Effector memory CD8-positive, alpha-beta T cell (primary cell): ENCODE measurements at places on chromosomes 1 and 21.

GRCh38 chr1:10598389-10598702 is 123.6 kb downstream of the PEX14 start:
- no peaks in the 10 kb centered on the region for H3K27me3 ChIP-seq
- H3K4me1 ChIP-seq = no peaks in the 10 kb centered on the region
- H3K36me3 ChIP-seq = peaks cover 10% of the 10 kb centered on the region
- no peak for DNase-seq

DNA sequence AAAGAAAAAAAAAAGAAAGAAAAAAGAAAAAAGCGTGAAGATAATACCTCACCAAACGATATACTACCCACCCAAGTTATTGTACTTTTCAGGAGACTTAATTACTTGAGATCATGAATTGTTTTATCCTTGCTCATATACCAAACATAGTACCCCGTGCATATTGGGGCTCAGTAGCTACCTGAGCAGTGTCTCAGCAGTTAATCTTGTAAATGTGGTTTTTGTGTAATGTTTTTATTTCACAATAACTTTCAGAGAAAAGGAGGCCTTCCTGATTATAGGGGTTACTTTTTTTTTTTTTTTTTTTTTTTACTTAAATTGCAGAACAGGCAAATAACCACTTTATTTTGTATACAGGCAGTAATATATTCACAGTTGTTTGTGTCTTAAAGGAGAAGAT is 80.3 kb downstream of the OSBPL9 start:
- H3K27me3 ChIP-seq = no peaks in the 10 kb centered on the region
- no peak overlapping the region for H3K27ac ChIP-seq
- H3K36me3 ChIP-seq = no peaks in the 10 kb centered on the region
- no peak overlapping the region for H3K4me3 ChIP-seq

- peaks cover 21% of the 10 kb centered on the region for H3K27me3 ChIP-seq
- no peaks in the 10 kb centered on the region for H3K36me3 ChIP-seq
- peaks cover 7% of the 10 kb centered on the region for H3K4me1 ChIP-seq
- H3K4me3 ChIP-seq = no peak overlapping the region
- DNase-seq = no peak
- no peak overlapping the region for H3K27ac ChIP-seq
Measured at GRCh38 chr21:38241029-38241740, 15.6 kb upstream of the KCNJ15 start.

DNA sequence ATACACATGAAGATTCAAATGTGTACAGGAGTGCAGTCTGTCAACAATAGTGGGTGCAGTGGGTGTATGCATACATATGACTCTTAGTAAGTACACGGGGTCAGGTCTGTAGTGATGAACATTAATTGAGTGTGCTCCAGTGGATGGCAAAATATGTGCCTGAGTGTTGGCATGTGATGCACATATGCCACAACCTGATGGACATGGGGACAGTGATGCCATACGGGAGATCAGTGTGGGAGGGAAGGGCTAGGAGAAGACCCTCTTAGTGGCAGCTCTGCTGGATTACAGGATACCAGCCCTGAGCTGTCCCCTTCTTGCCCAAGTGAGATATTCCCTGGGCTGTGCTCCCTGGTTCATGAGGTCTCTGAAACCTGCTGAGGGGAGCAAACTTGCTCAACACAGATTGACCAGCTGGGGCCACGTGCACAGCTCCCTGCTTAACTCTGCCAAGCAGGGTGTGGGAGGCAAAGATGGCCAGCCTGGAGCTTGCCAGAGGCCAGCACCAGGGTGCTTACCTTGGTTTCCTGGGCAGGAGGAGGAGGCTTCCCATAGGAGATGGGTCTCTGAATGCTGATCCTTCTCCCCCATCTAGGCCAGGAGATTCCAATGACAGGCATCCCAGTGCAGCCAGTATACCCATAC is 2.2 kb downstream of the SHISA4 start:
- no peak overlapping the region for H3K27ac ChIP-seq
- H3K4me3 ChIP-seq = no peak overlapping the region
- no peaks in the 10 kb centered on the region for H3K36me3 ChIP-seq
- H3K27me3 ChIP-seq = peaks cover 66% of the 10 kb centered on the region
- no peak for DNase-seq

GRCh38 chr1:159791461-159791860 is 10.7 kb downstream of the DUSP23 start:
- H3K4me1 ChIP-seq = no peaks in the 10 kb centered on the region
- no peak overlapping the region for H3K27ac ChIP-seq
- no peaks in the 10 kb centered on the region for H3K27me3 ChIP-seq
- DNase-seq = no peak
- H3K4me3 ChIP-seq = no peak overlapping the region

GRCh38 chr1:232737917-232738316 is 67.3 kb upstream of the MAP10 start:
- DNase-seq = no peak
- H3K27me3 ChIP-seq = no peaks in the 10 kb centered on the region
- no peak overlapping the region for H3K27ac ChIP-seq
- H3K4me3 ChIP-seq = no peak overlapping the region
- H3K4me1 ChIP-seq = no peaks in the 10 kb centered on the region

DNA sequence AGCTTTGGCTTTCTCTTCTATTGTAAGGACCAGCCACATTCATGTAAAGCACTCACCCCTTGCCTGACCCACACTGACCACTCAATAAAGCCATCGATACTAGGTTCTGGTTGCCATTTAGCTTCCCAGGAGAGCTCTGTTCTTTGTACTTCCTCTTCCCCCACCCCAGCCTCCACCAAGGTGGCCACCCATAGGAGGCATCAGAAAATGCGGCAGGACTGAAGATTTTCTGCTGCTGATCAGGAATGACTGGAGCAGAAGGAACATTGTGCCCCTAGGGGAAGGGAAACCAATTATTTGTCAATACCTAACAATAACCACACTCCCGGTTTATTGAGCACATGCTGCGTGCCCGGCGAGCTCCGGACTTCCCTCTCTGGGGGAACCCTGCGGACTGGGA is 5.2 kb upstream of the SMIM12 start:
- H3K4me3 ChIP-seq = peak overlapping the region; percentile 80
- H3K36me3 ChIP-seq = peaks cover 19% of the 10 kb centered on the region
- no peak for DNase-seq

- H3K4me1 ChIP-seq = no peaks in the 10 kb centered on the region
- H3K27ac ChIP-seq = no peak overlapping the region
- H3K4me3 ChIP-seq = no peak overlapping the region
- H3K27me3 ChIP-seq = no peaks in the 10 kb centered on the region
Measured at GRCh38 chr1:231734417-231734816, 107.8 kb downstream of the DISC1 start.

DNA sequence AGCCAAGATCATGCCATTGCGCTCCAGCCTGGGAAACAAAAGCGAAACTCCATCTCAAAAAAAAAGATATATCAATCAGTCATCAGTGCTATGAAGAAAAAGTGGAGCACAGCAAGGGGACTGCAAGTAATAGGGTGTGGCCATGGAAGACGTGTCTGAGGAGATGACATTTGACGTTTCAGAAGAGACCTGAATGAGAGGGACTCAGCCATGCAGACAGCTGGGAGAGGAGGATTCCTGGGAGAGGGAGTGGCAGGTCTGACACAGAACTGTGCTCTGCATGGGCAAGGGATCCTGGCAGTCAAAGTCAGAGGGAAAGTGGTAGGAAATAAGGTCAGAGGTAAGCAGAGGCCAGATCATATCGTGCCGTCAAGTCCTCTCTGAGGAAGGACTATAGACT is 3.3 kb downstream of the LAX1 start:
- no peaks in the 10 kb centered on the region for H3K27me3 ChIP-seq
- peaks cover 65% of the 10 kb centered on the region for H3K4me1 ChIP-seq
- H3K27ac ChIP-seq = peak overlapping the region; percentile 92
- peak overlapping the region; percentile 90 for H3K4me3 ChIP-seq
- H3K36me3 ChIP-seq = peaks cover 73% of the 10 kb centered on the region
- no peak for DNase-seq

- H3K4me3 ChIP-seq = no peak overlapping the region
- no peaks in the 10 kb centered on the region for H3K4me1 ChIP-seq
- no peak for DNase-seq
Measured at GRCh38 chr1:220955116-220955515, 75.9 kb downstream of the HLX start.

DNA sequence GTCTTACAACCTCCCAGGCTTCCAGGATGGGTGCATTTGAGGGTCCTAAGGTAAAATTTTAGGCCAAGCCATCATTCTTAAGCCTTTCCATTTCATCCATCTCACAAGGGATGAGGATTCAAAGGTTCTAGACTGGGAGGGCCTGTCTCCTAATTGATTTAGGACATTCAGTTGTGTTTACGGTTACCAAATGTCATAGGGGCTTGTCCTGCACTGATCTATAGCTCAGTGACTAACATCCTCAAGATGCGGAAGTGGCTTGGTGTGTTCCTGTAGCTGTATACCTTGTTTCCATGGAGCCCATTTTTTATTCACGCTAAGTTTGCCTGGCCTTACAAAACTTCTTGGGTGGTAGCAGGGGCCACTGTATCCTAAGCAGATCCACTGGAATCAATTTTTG is 52.8 kb downstream of the DUSP10 start:
- H3K27me3 ChIP-seq = no peaks in the 10 kb centered on the region
- no peak overlapping the region for H3K4me3 ChIP-seq
- H3K4me1 ChIP-seq = peaks cover 9% of the 10 kb centered on the region
- no peak for DNase-seq

DNA sequence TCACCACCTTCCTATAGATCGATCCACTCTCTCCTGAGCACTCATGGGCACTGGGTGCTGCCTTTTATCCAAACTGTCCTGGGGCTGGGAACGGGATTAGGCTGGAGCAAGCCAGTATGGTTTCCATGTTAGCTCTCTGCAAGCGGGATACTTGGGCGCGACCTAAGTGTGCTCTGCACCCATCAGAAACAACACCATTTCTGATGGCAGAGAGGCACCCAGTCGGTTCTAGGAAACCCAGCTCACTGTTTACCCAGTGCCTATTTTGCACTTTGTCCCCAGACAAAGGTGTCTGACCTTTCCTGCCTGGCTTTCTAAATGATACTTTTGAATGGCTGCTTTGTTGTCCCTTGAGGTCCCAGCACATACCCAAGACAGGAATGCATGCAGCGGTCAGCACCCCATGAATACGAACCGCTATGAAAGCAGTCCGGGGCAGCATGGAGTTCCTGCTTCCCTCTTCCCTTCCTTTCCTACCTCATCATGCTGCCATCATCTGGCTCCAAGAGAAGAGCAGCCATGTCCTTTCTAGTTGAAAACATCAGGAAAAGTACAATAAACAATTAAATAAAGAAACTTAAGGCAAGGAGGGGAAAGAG is 83.9 kb downstream of the TRABD2B start:
- no peak overlapping the region for H3K4me3 ChIP-seq
- no peak for DNase-seq
- no peaks in the 10 kb centered on the region for H3K36me3 ChIP-seq
- no peaks in the 10 kb centered on the region for H3K4me1 ChIP-seq
- H3K27me3 ChIP-seq = peaks cover 26% of the 10 kb centered on the region

GRCh38 chr21:31912501-31912900 is 39.7 kb downstream of the HUNK start:
- H3K27me3 ChIP-seq = peaks cover 34% of the 10 kb centered on the region
- H3K4me1 ChIP-seq = no peaks in the 10 kb centered on the region
- no peak for DNase-seq
- peak overlapping the region; percentile 64 for H3K27ac ChIP-seq
- H3K36me3 ChIP-seq = no peaks in the 10 kb centered on the region

- no peaks in the 10 kb centered on the region for H3K36me3 ChIP-seq
- H3K27ac ChIP-seq = no peak overlapping the region
- no peak overlapping the region for H3K4me3 ChIP-seq
Measured at GRCh38 chr1:80933346-80933745, 867.4 kb upstream of the ADGRL2 start.

- H3K4me1 ChIP-seq = no peaks in the 10 kb centered on the region
- no peaks in the 10 kb centered on the region for H3K36me3 ChIP-seq
- H3K4me3 ChIP-seq = no peak overlapping the region
- DNase-seq = no peak
Measured at GRCh38 chr21:40556442-40556968, 290.5 kb downstream of the DSCAM start.

GRCh38 chr1:218317061-218317460 is 28.1 kb upstream of the TGFB2 start:
- no peak for DNase-seq
- H3K36me3 ChIP-seq = peaks cover 6% of the 10 kb centered on the region
- H3K4me1 ChIP-seq = no peaks in the 10 kb centered on the region
- no peak overlapping the region for H3K27ac ChIP-seq

DNA sequence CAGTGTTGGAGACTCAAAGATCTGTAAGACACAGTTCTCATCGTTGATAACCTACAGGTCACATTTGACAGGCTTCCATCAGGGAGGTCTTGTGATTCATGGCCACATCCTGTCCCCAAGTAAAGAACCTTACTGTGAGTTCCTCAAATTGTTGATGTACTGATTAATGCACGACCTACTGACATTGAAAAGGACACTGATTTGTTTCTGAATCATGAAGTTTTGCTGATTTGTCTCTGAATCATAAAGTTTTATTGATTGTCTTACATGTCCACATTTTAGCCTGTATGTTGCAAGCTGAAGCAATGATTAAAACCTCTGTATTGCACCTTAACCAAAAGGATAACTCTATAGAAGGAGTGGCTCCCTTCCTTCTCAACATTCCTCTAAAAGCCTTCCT is 476.3 kb upstream of the RUNX1 start:
- no peak overlapping the region for H3K4me3 ChIP-seq
- H3K4me1 ChIP-seq = peaks cover 25% of the 10 kb centered on the region
- no peaks in the 10 kb centered on the region for H3K36me3 ChIP-seq

- no peaks in the 10 kb centered on the region for H3K27me3 ChIP-seq
- no peak for DNase-seq
- no peak overlapping the region for H3K27ac ChIP-seq
- no peak overlapping the region for H3K4me3 ChIP-seq
- H3K4me1 ChIP-seq = no peaks in the 10 kb centered on the region
Measured at GRCh38 chr1:83043244-83043643, 955.7 kb downstream of the TTLL7 start.

- no peaks in the 10 kb centered on the region for H3K27me3 ChIP-seq
- H3K27ac ChIP-seq = peak overlapping the region; percentile 26
- H3K36me3 ChIP-seq = no peaks in the 10 kb centered on the region
- DNase-seq = no peak
Measured at GRCh38 chr1:6819246-6820040, 34.2 kb downstream of the CAMTA1 start.

DNA sequence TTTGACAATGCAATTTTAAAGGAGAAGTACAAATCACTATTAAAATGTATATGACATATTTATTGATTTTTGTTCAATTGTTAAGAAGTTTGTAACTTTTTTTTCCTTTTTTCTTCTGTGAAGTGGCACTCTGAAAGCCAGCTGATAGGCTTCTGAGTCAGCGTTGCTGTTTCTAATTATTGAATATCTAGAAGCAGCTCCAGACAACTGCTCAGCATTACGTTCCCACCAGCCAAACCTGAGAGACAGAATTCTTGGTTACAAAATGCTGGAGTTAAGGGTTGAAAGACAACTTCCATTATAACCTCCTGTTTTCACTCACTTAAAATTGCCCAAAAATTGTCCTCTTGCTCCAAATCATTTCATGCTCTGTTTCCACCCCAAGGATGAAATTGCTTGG is 31.4 kb upstream of the LMX1A start:
- H3K27me3 ChIP-seq = peaks cover 87% of the 10 kb centered on the region
- peaks cover 3% of the 10 kb centered on the region for H3K4me1 ChIP-seq
- no peak overlapping the region for H3K4me3 ChIP-seq
- DNase-seq = no peak
- H3K27ac ChIP-seq = no peak overlapping the region
